Suppressor macrophage treated with lipopolysaccharide for 4 hours (primary cell): ENCODE measurements at places on chromosomes 5 and 9.
A peak's percentile ranks its signal among the peaks of the same experiment; 100 is the strongest.

DNA sequence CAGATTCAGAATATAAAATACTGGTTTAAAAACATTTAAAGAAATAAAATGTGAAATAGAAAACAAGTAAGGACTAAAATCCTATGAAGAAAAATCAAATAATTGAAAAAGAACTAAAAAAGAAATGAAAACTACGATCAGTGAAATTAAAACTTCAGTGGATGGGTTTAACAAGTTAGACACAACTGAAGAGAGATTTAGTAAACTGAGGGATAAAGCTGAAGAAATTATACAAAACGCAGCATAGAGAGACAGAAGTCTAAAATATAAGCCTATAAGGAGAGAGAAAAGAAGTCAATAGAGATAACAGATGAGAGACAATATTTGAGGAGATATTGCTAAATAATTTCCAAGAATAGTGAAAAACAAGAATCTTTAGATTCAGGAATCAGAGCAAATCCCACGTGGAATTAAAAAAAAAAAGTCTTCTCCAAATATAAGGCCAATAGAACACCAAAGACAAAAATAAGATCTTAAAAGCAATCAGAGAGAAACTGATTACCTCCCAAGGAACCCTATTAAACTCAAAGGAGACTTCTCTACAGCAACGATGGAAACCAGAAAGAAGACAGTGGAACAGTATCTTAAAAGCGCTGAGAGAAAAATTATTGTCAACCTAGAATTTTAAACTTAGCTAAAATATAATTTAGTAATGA is 59.6 kb upstream of the ABL1 start:
- no peak for DNase-seq

GRCh38 chr5:151184316-151185042 is 26.9 kb upstream of the ANXA6 start:
- DNase-seq = no peak

- DNase-seq = peak; percentile 60
These were observed 73.9 kb downstream of the KLF9 start for GRCh38 chr9:70340572-70340971.

- DNase-seq = no peak
These were observed 31.3 kb downstream of the SECISBP2 start for GRCh38 chr9:89349607-89350006.

GRCh38 chr5:176429972-176430371 is 13.6 kb upstream of the CLTB start:
- DNase-seq = no peak

DNA sequence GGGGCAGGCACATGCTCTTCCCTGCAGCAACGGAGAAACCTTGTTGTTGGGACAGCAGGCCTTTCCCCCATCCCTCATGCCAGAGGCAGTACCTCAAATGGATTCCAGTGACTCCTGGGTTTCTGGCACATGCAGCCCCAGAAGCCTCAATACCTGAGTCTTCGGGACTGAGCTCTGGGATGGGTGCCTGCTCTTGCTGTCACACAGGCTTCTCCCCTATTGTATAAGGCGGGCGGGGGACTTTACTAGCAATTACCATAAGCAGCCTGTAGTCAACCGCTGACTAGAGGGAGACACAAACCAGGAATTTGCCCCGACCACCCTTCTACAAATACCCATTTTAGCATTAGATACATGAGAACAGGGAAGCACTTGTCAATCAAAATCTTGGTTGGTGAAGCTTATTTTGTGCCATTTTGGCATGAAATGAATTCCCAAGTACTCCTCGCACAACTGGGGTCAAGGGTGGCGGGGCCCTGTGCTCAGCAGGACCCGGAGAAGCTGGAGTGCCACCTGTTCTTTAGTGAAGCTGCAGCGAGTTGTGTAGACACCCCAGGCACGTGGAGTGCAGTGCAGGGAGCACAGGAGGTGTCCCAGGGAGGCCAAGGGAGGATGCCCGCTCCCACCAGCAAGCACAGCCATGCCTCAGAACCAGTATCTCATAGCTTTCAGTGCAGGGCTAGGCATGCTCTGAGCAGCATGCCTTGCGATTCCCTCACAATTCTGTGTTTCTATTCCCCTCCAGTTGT is 21.2 kb downstream of the S1PR3 start:
- no peak for DNase-seq

DNA sequence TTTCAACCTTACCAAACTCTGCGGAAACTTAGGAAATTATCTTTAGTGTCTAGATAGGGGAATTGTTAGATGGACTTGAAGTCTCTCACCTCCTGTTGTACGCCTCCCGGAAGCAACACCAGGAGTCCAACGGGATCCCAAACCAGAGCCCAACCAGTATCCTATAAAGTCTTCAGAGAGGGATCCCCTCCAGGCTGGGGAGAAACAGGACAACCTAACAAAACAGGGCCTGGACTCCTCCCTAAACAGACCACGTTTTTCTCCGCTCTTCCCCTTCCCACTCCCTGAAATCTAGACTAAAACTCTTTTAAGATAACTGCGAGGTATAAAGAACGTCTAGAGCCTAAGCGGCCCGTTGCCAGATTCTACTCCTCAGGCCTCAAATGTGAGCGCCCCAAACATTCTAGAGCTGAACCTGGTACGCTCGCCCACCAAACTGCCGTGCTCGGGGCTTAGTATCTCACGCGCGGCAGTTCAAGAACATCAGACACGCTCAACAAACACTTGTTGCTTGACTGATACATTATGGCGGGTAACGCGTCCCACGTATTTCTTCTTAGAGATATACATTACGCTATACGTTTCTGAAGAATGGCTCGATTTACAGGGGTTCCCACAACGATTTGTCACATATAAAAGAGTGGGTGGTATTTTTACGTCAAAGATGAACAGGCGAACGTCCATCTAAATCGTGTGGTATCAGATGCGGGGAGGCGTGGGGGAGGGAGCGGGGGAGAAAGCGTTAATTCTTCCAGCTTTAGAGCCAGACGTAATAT is 663 bp upstream of the SMIM27 start:
- DNase-seq = peak; percentile 63

DNA sequence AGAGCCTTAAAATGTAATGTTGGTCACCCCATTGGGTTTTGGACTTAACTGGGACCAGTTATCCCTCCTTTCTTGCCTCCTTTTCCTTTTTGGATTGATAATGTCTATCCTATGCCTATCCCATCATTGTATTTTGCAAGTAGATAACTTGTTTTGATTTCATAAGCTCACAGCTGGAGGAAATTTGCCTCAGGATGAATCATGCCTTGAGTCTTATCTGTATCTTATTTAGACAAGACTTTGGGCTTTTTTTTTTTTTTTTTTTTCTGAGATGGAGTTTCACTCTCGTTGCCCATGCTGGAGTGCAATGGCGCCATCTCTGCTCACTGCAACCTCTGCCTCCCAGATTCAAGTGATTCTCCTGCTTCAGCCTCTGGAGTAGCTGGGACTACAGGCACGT is 443.3 kb downstream of the DNAH5 start:
- no peak for DNase-seq

GRCh38 chr9:125472562-125472925 is 210.9 kb downstream of the GAPVD1 start:
- no peak for DNase-seq

DNA sequence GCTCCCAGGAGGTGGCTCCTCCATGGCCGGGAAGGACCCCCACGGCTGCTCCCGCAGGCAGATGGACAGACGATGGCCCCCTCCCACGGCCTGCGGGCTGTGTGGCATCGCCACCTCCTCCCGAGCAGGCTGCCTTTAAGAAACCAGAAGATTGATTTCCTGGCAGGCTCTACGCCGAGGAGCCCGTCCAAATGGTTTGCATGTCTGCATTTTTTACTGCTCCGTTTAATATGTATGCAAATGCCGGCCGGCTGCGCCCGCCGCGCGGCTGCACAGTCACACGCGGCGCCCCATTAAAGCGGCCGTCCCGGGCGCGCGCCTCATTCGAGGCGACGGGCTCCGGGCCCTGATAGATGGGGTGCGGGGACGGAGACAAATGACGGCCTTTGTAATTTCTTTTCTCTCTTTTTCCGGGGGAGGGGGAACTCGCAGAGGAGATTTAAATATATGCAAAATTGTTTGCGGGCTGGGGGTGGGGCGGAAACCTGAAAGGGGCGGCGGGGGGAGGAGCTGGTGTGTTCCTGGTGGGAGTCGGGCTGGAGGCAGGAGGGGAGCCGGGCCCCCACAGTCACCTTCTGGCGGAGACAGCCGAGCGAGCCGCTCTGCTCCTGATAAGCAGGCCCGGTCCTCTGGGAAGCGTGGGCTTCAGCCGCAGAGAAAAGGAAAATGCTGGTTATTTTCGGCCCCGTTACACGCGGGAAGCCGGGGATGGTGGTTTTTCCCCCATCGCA is 158.7 kb upstream of the IER5L start:
- DNase-seq = peak; percentile 55

DNA sequence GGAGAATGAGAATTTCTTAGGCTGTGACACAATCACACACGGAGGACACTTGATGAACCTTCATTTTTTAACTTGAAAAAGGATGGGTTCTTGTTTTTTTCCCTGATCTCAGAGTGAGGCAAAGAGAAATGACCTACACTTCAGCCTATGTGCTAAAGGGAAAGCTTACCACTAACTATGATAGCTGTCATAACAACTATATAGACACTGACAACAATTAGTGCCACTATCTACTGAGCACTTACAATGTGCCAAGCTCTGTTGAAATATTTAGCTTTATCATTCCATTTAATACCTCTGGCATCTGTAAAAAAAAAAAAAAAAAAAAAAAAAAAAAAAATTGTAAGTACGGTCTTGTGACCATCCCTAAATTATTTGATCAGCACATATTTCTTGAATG is 135.9 kb upstream of the WWC1 start:
- DNase-seq = no peak

GRCh38 chr9:112193572-112194288 is 18.6 kb upstream of the SUSD1 start:
- DNase-seq = peak; percentile 86
